ENCODE measurements at places on chromosomes 5 and 9.

- no peak for DNase-seq
Measured at GRCh38 chr9:133558191-133559126, 24.0 kb downstream of the ADAMTSL2 start.

DNA sequence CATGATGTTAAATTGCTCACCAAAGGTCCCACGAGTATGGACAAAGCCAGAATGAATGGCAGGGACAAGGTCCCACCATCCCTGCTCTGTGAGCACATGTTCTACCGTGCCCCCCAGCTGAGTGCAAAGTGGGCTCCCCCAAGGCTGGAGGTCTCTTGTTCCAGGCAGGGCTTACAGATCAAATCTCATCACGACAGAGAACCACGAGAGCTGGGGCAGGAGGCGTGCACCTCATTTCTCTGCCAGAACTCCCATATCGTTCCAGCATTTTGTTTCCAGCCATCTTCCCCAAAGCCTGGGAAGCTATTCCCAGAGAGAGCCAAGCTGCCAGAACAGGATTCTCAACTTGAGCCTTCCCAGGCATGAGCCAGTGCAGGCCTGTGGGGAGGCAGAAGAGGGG, 108.5 kb downstream of the ZNF354C start:
- no peak for DNase-seq

GRCh38 chr5:156824800-156825199, 25.3 kb upstream of the PPP1R2B start:
- peak; percentile 14 for DNase-seq

GRCh38 chr9:86275962-86276361, 6.4 kb downstream of the ISCA1 start:
- DNase-seq = no peak

GRCh38 chr5:593511-593910, 18.6 kb upstream of the CEP72 start:
- no peak for DNase-seq

DNA sequence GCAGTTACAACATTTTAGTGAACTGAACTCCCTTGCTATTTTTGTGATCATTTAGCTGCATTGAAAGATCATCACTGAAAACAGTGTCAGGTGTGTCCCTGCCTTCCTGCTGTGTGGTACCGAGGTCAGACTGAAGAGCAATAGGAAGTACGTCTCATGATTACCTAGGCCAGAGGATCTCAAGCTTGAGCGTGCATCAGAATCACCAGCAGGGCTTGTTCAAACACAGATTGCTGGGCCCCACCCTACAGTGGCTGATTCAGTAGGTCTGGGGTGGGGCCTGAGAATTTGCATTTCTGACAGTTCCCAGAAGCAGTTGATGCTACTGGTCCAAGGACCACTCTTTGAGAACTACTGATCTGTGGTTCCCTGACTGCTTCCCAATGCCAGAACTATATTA, 159.6 kb downstream of the ACTL7B start:
- no peak for DNase-seq

- DNase-seq = no peak
Measured at GRCh38 chr5:158133369-158133768, 274.4 kb upstream of the CLINT1 start.

All from NCI-H510A treated with DMSO at 0.1 percent for 48 hours (cell line).